ENCODE measurements at places on chromosomes 16 and 17.
A peak's percentile ranks its signal among the peaks of the same experiment; 100 is the strongest.

DNA sequence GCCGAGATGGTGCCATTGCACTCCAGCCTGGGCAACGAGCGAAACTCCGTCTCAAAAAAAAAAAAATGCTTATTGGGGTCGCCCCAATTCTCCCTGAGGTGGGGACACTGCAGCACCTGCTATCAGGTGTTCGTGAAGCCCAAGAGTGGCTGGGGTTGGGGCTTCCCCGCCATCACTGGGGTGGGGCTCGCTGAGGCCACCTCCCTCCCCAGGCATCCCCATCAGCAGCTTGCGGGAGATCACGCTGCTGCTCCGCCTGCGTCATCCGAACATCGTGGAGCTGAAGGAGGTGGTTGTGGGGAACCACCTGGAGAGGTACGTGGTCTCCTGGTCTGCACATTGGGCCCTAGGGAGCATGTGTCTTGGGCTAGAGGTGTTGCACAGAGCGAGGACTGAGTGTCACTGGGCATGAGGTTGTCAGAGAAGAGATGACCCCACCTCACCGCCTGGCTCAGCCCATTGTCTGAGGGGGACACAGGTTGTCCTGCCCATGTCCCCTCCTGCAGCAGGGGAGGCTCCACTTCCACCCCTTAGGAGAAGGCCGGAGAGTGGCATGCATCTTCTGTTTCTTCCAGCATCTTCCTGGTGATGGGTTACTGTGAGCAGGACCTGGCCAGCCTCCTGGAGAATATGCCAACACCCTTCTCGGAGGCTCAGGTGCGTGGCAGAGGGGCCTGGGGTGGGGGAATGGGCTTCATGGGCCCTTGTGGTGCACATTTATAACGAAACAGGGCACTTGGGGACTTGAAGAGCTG, 4.9 kb downstream of the CDK10 start:
- DNase-seq: no peak

DNA sequence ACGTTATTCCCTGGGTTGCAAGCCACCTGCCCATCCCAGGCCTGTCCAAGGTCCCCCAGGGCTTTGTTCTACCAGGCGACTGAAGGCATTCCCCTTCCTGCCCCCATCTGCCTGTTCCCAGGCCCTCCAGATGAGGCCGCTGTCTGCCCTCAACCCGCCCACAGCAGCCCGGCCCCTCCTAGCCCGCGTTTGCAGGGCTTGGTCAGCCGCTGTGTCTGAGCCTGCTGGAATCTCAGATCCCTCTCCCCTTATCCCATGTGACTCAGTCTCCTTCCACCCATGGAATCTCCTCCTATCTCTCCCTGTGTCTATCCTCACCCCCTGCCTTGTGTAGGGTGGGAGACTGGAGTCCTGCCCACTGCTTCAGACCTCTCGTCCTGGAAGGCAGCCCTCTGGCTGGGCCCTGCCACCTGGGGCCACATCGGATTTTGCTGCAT, 186.0 kb upstream of the TNRC6C start:
- DNase-seq: peak; percentile 27

GRCh38 chr17:50680126-50680525, 27.6 kb downstream of the ANKRD40 start:
- no peak for DNase-seq

DNA sequence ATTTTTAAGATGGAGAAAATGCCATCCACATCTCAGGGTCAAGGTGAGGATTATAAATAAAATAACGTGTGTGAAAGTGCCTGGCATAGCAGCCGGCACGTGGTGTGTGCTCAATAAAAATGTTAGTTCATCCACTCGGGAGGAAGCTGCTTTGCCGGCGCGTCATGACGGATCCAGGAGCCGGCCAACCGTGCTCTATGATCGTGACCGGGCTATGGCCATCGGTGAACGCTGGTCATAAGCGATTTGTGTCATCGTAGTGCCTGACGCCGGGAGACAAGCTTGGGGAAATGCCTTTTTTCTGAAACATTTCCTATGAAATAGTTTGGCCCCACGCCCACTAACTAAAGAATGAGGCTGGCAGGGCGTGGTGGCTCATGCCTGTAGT, 74.0 kb downstream of the CMC2 start:
- DNase-seq: no peak

- no peak for DNase-seq
These were observed 14.7 kb downstream of the TBX2 start for GRCh38 chr17:61414141-61414935.

Measured in stimulated activated CD4-positive, alpha-beta T cell treated with anti-CD3 and anti-CD28 coated beads, TNF-alpha, amount 100 ng/mL, for 4 hours (primary cell).